Activated CD4-positive, CD25-positive, alpha-beta regulatory T cell treated with anti-CD3 and anti-CD28 coated beads, Interleukin-2, amount 50 U/mL, for 16 hours (primary cell): ENCODE measurements at places on chromosomes 4 and X.

DNA sequence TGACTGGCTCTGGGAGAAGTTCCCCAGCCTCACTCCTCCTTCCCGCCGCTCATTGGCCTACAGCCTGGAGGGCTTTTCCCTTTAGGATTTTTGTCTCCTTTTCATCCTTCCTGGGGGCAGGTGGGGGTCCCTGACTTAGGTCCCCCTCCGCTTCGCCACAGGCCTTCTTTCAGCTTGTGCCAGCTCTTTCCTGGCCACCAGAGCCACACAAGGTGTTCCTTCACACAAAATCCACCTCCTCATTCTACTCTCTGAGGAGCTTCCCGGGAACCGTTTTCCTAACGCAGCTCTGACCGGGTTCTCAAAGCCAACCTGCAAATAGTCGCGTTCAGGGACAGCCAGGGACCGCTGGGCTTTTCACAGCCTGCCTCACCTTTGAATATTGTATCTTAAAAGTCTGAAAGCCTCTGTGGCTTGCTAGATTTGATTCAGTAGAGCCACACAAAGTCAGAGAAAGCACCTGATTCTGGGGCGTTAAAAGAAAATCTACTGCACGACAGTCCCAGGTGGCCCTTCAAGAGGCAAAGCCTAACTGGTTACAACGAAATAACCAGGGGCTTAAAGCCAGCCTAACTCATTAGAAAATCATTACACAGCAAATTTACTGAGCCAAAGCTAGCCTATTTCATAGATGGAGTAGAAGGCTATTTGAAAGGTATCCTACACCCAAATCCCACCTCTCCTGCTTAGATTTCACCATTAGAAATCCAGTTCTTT is 731 bp upstream of the GPC3 start:
- no peak for DNase-seq

- DNase-seq, result no peak
Observed at GRCh38 chr4:57443308-57443707, 333.1 kb upstream of the IGFBP7 start.

DNA sequence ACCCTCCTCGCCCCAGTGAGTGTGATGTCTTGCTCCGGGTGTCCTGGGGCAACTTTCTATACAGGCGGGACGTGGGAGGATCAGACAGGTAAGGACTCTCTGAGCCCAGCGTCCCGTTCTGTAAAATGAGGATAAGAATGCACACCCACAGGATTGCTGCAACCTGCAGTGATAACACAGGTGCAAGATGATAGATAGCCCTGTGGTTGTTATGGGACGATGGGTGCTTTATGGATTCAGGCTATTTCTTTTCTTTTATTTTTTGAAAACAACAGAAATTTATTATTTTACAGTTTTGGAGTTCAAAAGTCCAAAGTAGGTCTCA is 28.6 kb downstream of the BEX3 start:
- no peak for DNase-seq

- no peak for DNase-seq
Observed at GRCh38 chr4:123974386-123975149, 578.0 kb downstream of the SPRY1 start.

GRCh38 chr4:7612311-7612897 is 177.7 kb upstream of the PSAPL1 start:
- DNase-seq, result no peak

- no peak for DNase-seq
Observed at GRCh38 chr4:40686081-40686913, 56.6 kb upstream of the RBM47 start.

- DNase-seq, result peak; percentile 47
Observed at GRCh38 chr4:83074086-83074704, 39.2 kb downstream of the COPS4 start.

GRCh38 chr4:105389167-105389566 is 84.7 kb downstream of the PPA2 start:
- no peak for DNase-seq

- DNase-seq, result no peak
Observed at GRCh38 chr4:2089222-2089621, 30.1 kb downstream of the NAT8L start.

- no peak for DNase-seq
Observed at GRCh38 chr4:2078584-2078983, 19.5 kb downstream of the NAT8L start.

DNA sequence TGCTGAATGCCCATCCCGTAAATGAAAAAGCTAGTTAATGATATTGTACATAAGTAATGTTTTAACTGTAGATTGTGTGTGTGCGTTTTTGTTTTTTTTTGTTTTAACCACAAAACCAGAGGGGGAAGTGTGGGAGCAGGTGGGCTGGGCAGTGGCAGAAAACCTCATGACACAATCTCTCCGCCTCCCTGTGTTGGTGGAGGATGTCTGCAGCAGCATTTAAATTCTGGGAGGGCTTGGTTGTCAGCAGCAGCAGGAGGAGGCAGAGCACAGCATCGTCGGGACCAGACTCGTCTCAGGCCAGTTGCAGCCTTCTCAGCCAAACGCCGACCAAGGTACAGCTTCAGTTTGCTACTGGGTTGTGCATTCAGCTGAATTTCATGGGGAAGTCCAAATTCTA is at the start of gene SPP1:
Gene SPP1 (plus strand): TSS at position 249 of the 400 bp plus-strand sequence. CDS start 1,182 bp downstream, outside the sequence.
- DNase-seq, result no peak

- DNase-seq, result no peak
Observed at GRCh38 chr4:61068745-61069144, 131.4 kb upstream of the ADGRL3 start.

- no peak for DNase-seq
Observed at GRCh38 chr4:88097301-88097700, 61.1 kb downstream of the ABCG2 start.

- DNase-seq, result no peak
Observed at GRCh38 chrX:13101441-13102139, 57.2 kb upstream of the FAM9C start.

GRCh38 chr4:25075129-25075528 is 44.4 kb upstream of the LGI2 start:
- DNase-seq, result no peak

- no peak for DNase-seq
Observed at GRCh38 chr4:84803116-84803515, 163.4 kb downstream of the WDFY3 start.

- DNase-seq, result no peak
Observed at GRCh38 chrX:139971394-139971749, 6.1 kb upstream of the CXorf66 start.

- DNase-seq, result no peak
Observed at GRCh38 chr4:3311489-3312171, 18.8 kb downstream of the RGS12 start.

DNA sequence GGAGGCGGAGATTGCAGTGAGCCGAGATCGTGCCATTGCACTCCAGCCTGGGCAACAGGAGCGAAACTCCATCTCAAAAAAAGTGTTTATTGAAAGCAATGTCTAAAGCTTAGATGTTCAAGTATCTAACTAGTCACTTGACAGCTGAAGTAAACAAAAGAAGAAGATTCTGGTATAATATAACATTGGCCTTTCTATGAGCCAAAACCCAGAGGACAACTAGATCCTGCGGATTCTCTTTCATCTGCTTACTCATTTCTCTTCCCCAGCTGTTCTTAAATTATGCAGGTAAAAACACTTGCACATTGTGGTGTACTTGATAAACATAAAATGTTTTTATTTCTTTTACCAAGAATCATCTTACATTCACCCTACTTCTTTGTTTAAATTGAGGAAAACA is 24.1 kb upstream of the AREG start:
- no peak for DNase-seq

DNA sequence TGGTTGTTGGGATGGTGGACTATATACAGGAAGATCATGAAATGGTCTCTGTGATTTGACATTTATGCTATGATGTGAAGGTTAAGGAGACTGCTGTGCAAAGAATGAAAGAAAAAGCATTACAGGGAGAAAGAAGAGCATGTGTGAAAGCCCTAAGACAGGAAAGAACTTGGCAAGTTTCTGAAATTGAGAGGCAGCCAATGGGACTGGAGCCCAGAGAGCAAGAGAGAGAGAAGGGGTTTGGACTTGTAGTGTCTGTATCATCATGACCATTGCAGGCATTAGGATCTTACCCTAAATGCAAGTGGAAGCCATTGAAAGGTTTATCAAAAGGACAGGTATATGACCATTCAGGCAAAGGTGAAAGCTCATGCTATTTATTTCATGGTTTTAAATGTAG is 147.1 kb downstream of the NAA11 start:
- DNase-seq, result no peak

- DNase-seq, result no peak
Observed at GRCh38 chr4:123562994-123563750, 166.6 kb downstream of the SPRY1 start.

GRCh38 chr4:153471698-153472093 is 5.5 kb downstream of the TMEM131L start:
- DNase-seq, result no peak

GRCh38 chrX:69740317-69740716 is 124.4 kb downstream of the EDA start:
- no peak for DNase-seq

GRCh38 chr4:27088491-27088890 is 227.8 kb downstream of the STIM2 start:
- no peak for DNase-seq

- DNase-seq, result no peak
Observed at GRCh38 chr4:146288193-146288592, 73.9 kb downstream of the REELD1 start.

GRCh38 chr4:32686123-32686522 is 1966.0 kb downstream of the PCDH7 start:
- DNase-seq, result no peak

DNA sequence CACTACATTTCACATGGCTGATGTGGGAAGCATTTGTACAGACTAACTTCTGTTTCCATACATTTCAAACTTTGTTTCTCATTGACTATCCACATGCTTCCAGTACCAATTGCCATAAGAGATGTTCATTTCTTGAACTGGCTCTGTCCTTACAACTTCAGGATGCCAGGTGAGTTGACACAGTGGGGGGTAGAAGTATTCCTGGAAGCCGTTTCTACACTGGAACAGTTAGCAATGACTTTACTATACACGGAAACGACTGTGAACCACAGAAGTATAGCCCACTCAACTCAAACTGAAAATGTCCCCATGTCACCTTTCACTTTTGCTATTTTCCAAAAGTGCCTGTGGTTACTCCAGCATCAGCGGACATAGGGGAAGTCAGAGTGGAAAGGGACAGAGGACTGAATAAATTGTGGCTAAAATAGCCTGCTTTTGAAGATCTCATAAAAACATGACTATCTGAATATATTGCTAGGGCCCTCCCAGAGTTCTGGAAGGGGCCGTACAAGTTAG is 38.0 kb upstream of the DSPP start:
- DNase-seq, result no peak

DNA sequence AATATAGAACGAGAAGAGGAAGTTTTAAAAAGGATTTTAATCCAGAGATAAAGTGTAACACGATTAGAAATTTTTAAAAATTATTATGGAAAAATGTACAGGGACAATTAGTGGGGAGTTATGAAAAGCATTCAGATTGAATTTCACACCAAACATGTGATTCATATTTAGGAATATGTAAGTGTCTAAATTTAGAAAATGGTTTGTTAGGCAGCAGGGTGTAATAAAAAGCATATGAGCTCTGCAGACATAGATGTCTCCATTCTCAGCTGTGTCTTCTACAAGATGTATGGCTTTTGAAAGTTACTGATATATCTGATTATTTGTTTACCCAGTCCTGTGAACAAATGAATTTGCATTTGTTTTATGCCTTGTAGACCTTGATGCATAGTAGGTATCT is 638.9 kb upstream of the AGA start:
- no peak for DNase-seq

DNA sequence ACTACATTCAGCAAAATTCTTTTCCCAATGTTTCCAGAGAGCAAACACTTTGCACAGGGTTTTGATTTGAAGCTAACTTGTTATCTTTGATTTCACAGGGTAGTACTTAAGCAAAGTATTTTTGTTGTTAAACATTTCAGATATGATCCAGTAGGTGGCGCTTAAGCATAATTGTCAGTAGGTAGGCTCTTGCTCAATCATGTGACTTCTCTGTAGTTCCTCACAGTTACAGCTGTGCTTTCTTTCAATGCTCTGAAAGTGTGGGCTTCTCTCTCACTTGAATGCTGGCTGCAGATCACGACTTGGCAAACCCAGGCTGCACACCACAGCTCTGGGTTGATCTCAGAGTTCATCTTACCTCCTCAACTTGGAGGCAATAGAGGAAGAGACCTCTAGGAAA is 1016.5 kb downstream of the SH3BGRL start:
- DNase-seq, result no peak
